ENCODE measurements at places on chromosomes 12 and 14. TPM values are rescaled to one million over a fixed set of nuclear protein-coding genes. Genes with fewer than 3 reads are reported as not detected.

DNA sequence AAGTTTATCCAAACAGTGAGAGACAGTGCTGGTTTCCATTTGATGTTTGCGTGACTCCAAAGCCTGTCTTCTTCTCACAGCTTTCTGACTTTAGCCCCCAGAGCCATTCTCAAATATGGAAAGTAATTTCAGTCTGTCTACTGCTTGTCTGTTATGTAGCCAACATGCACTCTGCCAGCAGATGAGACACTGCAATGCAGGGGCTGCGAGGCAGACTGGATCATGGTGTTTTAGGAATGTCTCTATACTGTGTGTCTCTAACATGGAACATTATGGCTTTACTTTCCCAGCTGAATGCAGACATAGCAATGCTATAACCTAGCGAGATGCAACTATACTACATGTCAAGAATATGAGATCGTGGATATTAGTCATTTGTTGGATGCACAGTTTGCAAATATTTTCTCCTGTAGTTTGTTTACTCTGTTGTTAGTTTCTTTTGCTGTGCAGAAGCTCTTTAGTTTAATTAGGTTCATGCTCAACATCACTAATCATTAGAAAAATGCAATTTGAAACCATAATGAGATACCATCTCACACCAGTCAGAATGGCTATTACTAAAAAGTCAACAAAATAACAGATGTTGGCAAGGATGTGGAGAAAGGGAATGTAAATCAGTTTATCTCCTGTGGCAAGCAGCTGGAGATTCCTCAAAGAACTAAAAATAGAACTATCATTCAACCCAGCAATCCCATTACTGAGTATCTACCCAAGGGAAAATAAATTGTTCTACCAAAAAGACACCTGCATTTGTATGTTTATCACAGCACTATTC is 235.8 kb upstream of the TMTC1 start:
- DNase-seq = no peak

GRCh38 chr14:95057851-95058250 is 99.5 kb downstream of the DICER1 start:
- DNase-seq = no peak

DNA sequence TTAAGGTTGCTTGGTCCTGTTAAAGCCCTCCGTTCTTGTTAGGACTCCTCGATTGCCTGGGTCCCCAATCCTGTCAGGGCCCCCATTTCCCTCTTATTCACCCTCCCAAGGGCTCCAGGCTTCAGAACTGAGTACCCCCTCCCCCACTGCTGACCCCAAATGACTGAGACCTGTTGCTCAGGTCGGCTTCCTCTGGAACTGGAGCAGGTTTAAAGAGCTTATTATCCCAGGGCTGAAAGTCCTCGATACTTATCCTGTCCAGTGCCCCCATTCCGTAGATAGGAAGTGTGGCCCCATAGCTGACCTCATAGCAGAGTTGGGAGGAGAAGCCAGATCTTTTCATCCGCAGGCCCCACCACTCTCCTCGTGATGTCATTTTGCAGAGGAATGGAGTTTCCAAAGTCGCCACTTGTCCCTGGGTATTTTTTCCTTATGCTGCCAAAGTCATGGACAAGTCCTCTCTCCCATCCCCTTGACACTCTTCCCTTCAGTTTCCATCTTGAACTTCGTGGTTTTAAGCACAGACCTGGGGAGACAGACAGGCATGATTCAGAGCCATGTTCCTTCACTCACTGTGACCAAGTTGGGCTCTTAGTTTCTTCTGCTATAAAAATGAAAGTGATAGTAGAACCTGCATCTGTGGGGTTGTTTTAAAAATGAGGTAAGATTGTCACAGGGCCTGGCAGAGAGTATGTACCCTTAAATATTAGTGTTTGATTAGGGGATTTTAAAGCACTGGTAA is 1.2 kb downstream of the USP30 start:
- no peak for DNase-seq

- no peak for DNase-seq
Measured at GRCh38 chr12:26523708-26524150, 309.3 kb downstream of the ITPR2 start.

DNA sequence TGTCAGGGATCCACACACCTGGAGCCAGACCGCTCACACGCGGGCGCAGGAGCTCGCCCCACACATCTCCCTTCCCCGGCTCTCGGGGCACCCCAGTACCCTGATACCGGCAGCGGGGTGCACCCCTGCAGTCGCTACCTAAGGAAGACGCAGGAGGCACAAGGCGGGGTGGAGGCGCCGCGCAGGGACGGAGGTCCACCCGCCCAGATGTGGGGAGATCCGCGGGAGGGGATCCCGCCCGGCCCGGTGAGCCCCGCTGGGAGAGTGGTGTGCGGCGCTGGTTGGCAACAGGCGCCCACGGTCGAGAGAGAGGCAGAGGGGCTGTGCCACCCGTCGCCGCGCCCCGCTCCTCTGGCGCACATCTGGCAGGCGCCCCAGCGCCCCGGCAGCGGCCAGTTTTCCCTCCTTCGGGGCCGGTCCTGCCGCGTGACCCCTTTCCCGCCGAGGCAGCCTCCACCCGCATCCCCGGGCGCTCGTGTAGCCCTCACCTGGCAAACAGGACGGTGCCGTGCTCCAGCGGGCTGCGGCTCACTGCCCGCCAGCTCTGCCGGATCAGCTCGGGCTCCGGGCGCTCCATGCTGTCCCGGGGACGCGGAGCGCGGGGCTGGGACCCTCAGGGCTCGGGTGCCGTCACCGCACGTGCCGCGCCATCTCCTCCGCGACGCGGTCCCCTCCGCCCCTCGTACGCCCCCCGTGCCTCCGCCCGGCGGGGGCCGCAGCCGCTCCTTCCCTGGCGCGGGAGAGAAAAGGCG is 469 bp downstream of the NGB start:
- peak; percentile 30 for DNase-seq

GRCh38 chr14:96204151-96205058 is at the start of gene BDKRB2:
BDKRB2 (plus strand) TSS chr14:96204839; CDS start chr14:96237108, 32,269 bp downstream.
- DNase-seq = peak; percentile 65

GRCh38 chr14:91714805-91715204 is 17.1 kb downstream of the CATSPERB start:
- DNase-seq = peak; percentile 30

DNA sequence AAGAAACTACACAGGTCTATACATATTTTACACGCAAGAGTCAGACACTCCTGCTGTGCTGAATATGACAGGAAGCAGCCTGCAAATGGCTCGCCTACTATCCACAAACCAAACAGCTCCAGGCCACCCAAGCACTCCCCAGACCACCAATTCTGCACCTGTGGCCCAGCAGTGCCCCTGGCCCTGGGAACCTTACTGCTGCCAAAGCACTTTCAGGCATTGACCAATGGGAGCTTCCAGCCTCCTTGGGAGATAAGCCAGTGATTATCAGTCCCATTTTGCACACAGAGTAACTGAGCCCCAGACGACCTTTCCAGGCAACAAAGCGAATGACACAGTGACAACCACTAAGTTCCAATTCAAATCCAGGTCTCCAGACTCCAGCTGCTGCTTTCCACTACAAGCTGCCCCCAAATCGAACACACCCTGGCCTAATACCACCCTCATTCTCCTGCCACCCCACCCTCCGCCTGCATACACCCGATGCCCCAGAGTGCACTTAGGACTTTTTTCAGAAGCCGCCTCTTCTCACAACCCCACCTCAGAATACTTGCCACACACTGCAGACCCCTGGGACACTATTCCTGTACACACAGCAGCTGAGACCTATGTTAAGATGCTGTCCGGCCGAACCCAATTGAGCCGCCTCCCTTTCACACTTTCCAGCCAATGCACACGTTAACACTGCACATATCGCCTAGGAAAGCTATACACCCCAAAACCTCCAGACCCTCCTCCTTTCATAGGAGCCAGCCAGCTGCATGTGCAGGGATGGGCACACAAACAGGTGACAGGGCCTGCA is 126.1 kb upstream of the PRMT8 start:
- no peak for DNase-seq

- no peak for DNase-seq
Measured at GRCh38 chr14:30875788-30876053, 1.4 kb downstream of the COCH start.

DNA sequence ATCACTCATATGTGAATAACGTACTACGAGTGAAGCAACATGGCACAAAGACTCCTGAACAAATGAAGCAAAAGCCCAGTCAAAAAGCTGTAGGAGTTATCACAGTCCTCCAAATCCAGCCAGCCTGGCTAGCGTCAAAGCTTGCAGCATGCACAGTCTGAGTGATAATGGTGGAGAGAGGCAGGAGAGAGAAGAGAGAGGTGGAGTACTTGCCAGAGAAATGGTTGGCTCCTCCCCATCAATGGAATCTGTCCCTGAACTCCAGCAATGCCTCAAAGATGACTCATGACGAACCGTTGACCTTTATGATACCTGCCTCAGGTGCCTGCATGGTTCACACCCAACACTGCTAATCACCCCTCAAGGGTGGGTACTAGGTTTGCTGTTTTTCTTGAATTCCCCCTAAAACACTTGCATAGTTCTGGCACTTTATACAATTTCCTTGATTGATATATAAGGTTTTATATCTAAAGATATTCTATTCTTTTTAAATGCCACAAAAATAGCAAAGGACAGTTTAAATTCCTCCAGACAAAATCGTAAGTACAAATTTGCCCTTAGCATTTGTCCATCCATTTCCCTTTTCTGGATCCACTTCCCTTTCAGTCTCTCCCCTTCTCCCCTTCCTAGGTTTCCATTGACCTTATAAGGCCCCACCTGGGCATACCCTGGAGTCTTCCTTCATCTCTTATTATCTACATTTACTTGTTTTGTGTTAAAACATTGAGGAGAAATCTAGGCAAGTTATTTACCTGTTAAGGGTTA is 10.2 kb downstream of the ARHGDIB start:
- DNase-seq = no peak

DNA sequence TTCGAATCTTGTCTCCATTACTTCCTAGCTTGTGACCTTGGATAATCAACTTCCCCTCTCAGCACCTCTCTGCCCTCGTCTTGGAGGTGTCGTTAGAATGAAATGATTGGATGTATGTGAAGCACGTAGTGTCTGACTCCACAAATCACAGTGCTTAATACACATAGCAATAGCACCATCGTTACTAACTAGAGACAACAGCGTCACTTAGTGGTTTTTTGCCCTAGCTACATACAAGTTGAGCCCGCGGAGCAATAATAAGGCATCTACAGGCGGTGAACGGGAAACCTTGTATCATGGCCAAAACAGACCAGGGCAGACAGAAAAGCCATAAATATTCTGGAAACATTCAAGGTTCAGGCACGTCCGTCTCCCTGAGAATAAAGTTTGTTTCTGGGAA is 154.9 kb downstream of the ASCL4 start:
- DNase-seq = no peak

GRCh38 chr12:109139360-109139759 is 23.0 kb downstream of the ACACB start:
- DNase-seq = no peak

DNA sequence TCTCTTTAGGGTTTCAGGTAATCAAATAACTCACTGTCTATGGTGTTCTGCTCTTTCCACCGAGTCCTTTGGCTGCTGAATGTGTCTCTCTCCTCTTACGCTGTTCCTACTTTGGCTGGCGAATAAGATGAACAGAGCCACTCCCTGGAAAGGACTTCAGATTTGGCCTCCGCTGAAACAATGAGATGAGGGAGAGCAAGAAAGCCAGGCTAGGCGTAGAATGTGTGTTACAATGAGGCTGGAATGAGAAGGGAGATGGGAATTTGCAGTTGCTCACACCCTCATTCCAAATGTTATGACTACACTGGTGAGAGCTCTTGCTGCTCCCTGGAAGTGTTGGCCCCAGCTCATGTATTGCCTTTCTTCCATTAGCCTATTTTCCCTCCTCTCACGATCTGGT is at the start of gene MFAP5:
TSS of gene MFAP5 (minus strand) at position 234 of the 400 bp plus-strand sequence. CDS start 722 bp downstream, outside the sequence.
- DNase-seq = no peak

DNA sequence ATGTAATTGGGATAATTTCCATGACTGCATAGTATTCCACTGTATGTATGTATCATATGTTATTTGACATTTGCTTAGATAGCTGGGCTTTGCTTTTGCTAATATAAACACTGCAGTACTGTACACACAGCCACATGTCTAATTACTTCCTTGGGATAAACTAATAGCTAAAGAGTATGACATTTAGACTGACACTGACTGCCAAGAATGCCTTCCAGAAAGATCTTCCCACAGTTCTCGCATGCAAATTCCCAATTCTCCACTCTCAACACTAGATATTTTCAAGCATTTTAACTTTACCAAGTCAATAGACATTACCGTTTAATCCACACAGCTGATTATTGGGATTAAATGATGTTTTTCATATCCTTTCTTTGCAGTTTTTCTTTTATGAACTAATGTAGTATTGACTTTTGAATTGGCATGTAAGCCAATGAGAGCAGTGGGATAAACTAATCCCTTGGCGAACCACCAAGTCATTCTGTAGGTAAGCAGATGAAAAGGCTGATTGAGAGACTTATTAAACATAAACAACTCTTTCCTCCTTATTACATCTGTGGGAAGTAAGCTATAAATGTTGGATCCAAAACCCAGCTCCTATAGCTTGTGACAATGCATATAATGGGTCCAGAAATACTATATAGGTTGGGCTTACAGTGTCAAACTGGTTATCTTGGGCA is 55.5 kb downstream of the STON2 start:
- DNase-seq = no peak

- DNase-seq = no peak
Measured at GRCh38 chr14:24130717-24131548, 474 bp downstream of the FITM1 start.

- DNase-seq = no peak
Measured at GRCh38 chr12:51270951-51271518, 820 bp upstream of the SMAGP start.

- DNase-seq = no peak
Measured at GRCh38 chr14:63642656-63643382, 1.1 kb upstream of the WDR89 start.

GRCh38 chr14:87799400-87799799 is 193.6 kb downstream of the GALC start:
- DNase-seq = no peak

The SERPINA1 gene
- total RNA-seq = 5.1 TPM

The ZFYVE1 gene
- total RNA-seq = 10.8 TPM

The GLIPR1 gene
- total RNA-seq = not detected

The HOXC13 gene
- total RNA-seq = not detected

The HNF1A gene
- total RNA-seq = not detected

The CLEC2B gene
- not detected for total RNA-seq
